Progenitor cell of endocrine pancreas (in vitro differentiated cells): ENCODE measurements at places on chromosomes 1 and 21.

- no peak for DNase-seq
These were observed 652.3 kb downstream of the PTPRC start for GRCh38 chr1:199291022-199291740.

- no peak for DNase-seq
These were observed 397.7 kb downstream of the RWDD3 start for GRCh38 chr1:95631695-95632094.

DNA sequence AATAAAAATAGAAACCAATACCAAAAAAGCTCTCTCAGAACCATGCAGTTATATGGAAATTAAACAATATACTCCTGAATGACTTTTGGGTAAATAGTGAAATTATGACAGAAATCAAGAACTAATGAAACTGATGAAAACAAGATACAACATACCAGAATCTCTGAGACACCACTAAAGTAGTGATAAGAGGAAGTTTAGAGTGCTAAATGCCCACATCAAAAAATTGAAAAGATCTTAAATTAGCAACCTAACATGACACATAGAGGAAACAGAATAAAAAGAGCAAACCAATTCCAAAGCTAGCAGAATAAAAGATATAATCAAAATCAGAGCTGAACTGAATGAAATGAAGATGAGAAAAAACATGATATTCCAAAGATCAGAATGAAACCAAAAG, 430.9 kb downstream of the LTN1 start:
- DNase-seq: no peak

- no peak for DNase-seq
These were observed 45.7 kb upstream of the ARHGEF16 start for GRCh38 chr1:3408751-3409266.

DNA sequence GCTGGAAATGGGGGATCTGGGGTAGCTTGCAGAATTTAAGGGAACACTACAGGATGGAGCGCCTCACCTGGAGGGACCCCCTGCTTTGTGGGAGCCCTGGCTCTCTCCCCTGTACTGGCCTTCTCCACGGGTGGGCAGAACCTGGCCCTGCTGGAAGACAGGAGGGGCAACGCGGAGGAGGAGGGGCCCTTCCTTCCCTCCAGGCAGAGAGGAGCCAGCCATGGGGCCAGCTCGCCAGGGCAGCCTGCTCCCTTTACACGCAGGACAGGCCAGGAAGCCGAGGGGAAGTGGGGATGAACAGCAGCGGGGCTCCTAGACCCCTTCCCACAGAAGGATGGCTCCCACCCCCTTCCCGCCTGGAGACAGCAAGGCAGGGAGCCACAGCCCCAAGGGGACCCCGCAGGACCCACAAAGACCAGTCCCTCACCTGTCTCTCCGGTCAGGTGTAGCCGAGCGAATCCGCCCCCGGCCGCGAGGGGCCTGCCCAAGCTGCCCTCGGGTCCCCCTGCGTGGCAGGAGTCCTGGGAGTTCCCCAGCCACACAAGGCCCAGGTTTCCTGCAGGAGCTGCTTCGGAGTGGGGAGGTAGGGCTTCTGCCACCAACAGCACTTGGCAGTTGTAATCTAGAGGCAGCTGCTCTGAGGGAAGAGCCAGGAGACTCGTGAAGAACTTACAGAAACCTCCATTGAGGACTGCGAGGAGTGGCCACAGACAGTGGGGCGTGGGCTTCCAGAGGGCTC, 1.6 kb upstream of the SLC19A1 start:
- DNase-seq: no peak

DNA sequence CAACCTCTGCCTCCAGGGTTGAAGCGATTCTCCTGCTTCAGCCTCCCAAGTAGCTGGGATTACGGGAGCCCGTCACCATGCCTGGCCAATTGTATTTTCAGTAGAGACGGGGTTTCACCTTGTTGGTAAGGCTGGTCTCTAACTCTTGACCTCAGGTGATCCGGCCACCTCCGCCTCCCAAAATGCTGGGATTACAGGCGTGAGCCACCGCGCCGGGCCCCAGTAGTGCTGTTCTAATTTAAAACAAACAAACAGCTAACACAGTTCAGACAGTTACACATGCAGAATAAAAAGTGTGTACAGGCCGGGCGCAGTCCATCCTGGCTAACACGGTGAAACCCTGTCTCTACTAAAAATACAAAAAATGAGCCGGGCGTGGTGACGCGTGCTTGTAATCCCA, 35.6 kb upstream of the OPRD1 start:
- DNase-seq: no peak

DNA sequence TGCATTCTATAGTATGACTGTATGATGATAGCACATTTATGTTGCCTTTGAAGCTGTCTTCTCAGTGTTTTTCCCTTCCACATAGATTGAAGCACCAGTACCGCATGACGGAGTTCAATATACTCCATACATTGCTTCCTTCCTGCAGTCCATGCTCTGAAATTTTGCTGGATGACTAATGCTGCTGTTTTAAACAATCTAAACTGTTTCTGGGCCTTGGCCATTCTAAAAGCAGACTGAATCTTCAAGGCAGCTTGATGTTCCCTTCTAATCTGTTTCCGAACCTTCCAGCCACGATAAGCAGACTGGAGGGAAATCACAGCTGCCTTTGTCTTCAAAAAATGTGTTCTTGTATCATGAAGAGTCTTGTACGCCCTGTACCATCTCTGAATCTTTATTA, 36.2 kb upstream of the F13B start:
- no peak for DNase-seq

DNA sequence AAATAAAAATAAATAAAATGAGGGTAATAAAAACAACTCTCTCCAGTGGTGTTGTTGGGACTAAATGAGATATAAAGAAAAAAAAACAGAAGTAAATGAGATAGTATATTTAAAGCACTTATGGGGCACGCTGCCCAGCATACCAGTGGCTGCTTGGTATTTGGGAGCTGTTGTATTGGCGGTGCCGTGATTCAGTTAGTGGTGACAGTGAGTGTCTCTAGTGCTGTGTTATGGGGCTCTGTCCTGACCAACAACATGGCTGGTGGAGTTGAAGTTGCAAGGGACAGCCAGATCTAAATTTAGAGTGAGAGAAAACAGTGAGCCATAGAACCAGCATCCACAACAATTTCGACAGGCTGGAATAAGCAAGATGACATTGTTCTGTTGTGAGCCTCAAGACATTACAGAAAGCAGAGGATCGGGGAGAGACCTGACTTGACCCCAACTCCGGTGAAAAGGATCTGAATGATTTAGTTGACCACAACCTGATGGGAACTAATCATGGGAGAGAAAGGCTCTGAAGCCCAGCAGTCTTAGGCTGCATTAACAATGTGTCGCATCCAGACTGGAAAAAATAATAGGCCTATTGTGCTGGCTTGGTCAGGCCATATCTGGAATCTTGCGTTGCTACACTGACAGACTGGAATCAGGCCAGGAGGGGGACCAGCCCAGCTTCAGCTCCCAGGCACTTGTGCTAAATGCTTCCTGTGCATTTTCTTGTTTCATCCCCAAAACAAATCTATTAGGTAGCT, 2.4 kb upstream of the MFSD2A start:
- DNase-seq: no peak

DNA sequence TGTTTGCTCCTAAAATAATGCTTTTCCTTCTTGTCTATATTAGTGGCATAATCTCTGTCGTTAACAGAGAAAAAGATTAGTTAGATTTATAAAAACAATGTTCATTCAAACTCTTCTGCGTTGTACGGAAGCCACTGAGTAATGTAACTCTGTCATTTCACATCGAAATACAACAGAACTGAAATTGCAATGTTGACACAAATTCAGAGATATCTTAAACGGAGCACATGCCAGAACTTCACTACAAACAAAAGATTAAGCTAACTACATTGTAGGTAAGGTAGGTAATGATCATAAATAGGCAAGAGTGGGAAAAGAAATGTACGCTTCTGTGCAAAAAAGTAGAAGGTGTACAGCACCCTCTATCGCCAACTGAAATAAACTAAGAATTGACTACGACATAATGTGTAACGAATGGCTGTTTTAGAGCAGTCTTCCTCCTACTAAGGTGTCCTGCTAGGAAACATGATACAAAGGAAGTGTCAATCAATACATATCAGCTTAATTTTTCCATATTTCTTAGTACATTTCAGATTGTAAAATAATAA, 56.6 kb downstream of the PCNX2 start:
- no peak for DNase-seq

GRCh38 chr21:40684726-40685125, 162.2 kb downstream of the DSCAM start:
- DNase-seq: no peak

- no peak for DNase-seq
These were observed 24.8 kb downstream of the A3GALT2 start for GRCh38 chr1:33296082-33296458.

DNA sequence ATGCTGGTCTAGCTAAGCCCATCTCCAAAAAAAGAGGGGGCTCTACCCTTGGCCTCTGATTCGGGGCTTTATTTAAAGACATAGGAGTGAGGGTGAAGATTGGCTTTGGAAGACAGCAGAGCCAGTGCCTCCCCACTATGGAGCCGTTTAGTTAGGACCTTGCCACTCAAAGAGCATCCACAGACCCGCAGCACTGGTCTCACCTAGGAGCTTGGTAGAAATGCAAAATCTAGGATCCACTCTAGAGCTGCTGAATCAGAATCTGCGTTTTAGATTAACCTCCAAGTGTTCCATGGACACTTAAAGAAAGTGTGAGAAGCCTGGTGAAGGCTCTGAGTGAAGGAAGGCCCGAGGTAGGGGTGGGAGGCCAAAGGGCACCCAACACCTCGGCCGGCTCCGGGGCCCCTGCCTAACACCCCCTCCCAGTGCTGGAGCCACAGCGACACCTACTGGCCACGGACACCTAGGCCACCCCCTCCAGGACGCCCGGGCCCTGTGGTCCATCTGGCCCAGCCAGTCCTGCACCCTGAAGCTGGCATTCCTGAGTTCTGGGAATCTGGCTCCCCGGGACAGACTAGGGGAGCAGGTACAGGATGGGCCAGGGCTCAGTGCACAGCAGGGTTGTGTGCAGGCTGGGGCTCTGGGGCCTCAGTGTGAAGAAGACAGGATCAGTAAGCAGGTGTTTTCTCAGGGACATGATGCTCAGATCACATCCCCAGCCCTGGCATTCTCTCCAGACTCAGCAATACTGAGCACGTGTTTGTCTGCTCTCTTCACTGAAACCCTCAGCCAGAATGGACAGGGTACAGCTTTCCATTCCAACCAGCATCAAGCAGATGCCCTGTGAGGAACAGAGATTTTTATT, 79.2 kb downstream of the TMEM53 start:
- peak; percentile 90 for DNase-seq

GRCh38 chr1:209433649-209434031, 149.9 kb upstream of the CAMK1G start:
- DNase-seq: no peak

GRCh38 chr1:112546076-112546475, 37.3 kb downstream of the WNT2B start:
- DNase-seq: no peak

GRCh38 chr1:121519042-121519755, 334.4 kb downstream of the SRGAP2C start:
- peak; percentile 49 for DNase-seq

DNA sequence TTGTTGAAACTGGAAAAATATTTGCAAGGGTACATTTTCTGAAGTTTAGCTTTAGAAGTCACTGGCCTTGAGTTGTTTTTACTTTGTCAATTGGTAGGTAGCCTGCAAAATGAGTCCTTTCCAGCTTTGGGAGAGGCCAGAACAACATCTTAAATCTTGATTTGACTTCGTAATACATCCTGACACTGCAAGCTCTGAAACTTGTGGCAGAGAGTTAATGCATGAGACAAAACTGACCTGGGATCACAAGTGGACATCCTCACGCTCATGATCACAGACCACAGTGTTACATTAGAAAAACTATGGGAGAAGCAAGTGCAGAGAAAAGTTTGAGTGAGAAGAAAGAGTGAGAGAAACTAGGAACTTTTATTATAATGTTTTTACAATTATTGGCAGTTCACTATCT, 550.9 kb downstream of the USP25 start:
- DNase-seq: no peak

GRCh38 chr1:60878323-60878722, 204.0 kb upstream of the NFIA start:
- DNase-seq: no peak

GRCh38 chr1:11262171-11263049, at the start of gene MTOR:
MTOR (minus strand) TSS chr1:11262551; CDS start chr1:11259409, 3,142 bp downstream.
- DNase-seq: peak; percentile 92

- no peak for DNase-seq
These were observed 366.2 kb upstream of the ADAMTS5 start for GRCh38 chr21:27333096-27333495.

GRCh38 chr21:36027347-36027746, 33.0 kb downstream of the SETD4 start:
- DNase-seq: no peak

GRCh38 chr1:51242546-51242945, 6.5 kb downstream of the RNF11 start:
- no peak for DNase-seq

- no peak for DNase-seq
These were observed 25.3 kb downstream of the CACNA1E start for GRCh38 chr1:181508486-181509165.

GRCh38 chr21:45800339-45801080, 157.0 kb downstream of the PCBP3 start:
- no peak for DNase-seq

DNA sequence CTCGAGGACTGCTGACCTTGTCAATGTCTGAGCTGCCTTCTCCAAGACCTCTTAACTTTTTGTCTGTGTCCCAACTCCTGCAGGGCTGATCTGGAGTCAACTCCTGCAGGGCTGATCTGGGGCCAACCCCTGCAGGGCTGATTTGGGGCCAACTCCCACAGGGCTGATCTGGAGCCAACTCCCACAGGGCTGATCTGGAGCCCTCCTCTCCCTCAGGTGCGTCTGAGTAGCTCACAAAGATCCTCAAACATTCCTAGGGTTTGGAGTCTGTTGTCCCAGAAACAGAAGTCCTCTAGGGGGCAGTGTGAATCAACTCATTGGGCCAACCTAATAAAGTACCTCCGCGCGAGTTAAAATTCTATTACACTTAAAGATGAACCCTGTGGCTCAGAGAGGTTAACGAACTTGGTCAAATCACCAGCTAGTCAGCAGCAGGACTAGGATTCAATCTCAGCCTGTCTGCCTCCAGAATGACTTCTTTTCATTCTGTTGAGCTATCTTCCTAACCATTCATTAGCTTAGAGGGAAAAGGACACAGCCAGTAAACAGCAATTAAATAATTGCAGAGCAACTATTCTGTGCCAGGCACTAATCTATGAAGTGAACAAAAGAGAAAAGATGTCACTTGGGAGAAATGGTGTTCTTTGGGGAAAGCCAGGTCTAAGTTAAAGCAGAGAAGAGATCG, 17.2 kb upstream of the RLF start:
- peak; percentile 49 for DNase-seq

GRCh38 chr1:38025233-38025632, 12.7 kb downstream of the UTP11 start:
- no peak for DNase-seq

DNA sequence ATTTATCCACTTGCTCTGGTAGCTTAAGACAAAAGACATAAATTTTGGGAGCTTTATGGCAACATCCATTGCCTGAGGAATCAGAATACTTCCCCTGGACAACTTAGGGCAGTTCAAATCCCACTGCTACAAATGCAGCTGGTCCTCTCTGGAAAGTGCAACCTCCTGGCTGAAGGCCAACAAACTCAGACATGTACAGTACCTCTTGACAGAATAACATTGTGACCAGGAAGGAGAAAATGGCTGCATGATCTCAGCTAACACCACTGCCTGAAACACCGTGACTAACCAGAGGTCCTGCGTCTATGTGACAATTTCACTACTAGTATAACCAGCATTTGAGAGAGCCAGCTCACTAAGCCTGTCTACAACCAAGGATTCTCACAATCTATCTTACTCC, 218.9 kb downstream of the CRB1 start:
- DNase-seq: no peak

- DNase-seq: no peak
These were observed 66.5 kb downstream of the PRRX1 start for GRCh38 chr1:170730438-170730837.
